OCI-M1 (cell line): ENCODE measurements at places on chromosomes 13 and 19.

GRCh38 chr13:74795526-74795925, 661.3 kb upstream of the KLF12 start:
- DNase-seq: no peak

- peak; percentile 19 for DNase-seq
These were observed 1031.0 kb upstream of the PCDH9 start for GRCh38 chr13:68261105-68261504.

GRCh38 chr13:80584785-80585184, 243.9 kb upstream of the SPRY2 start:
- DNase-seq: no peak

DNA sequence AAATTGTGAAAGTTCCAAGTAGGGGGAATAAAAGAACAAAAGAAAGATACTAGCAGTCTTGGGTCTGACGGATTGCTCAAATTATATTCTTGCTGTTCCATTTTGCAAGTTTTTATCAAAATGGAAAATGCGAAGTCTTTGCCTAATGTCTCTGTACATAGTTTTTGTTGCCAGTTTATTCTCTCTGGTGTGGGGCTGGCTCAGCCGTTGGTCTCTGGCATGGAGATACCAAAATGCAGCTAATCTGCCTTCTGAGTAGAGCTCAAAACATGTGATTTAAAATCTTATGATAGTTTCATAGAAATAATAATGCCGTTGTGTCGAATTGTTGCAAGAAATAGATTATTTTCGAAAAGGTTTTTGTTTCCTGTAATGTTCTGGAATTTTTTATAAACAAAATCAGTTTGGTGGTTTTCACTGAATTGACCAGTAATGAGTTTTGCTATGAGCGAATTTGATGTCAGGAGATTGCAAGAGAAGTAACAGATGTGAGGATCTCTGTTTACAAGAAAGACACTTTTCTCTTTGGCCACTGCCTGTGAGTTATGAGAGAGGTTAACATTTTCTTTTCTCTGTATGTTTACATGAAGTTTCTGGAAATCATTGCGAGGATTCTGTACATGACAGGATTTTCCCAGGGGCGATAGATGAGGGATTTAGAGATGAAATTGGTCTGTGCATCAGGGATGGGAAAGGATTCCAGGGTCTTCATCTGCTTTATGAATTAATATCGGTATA, 147.0 kb downstream of the DCT start:
- DNase-seq: no peak

- no peak for DNase-seq
These were observed 116.8 kb downstream of the DNAJC3 start for GRCh38 chr13:95793781-95794180.

GRCh38 chr19:51161266-51161665, 19.2 kb downstream of the SIGLEC7 start:
- DNase-seq: no peak

DNA sequence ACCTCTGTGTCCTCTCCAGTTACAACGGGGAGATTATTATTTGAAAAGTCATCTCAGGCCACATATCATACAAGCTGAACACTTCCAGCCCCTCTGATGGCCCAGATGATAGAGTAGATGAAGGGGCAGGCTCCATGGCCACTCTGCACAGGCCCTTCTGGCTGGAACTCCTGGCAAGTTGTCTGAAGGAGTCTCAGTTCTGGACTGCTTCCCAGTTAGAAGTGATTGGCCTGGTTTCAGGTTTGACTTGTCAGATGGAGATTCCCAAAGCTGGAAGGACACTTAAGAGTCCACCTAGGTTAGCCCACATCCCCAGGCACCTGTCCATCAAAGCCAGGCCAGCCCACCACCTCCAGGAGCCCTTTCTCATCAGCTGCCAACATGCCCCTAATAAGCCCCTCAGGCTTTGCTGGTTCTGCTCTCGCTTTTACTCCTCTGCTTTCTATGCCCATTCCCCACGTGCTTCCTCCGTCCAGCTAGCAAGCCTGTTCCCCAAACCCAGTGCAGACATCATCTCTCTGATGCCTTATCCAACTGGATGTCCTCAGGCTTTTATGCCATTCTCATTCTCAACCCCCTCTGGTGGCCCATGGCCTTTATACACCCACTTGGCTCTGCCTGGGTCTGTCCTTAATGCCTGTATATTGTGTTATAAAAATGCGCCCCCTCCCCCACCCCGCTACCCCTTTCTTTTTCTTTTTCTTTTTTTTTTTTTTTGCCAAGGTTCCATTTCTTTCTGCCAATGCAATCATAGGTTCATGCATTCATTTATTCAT, 56.5 kb downstream of the HSPH1 start:
- no peak for DNase-seq

- DNase-seq: no peak
These were observed 145.6 kb downstream of the TNFRSF19 start for GRCh38 chr13:23715762-23716235.

GRCh38 chr13:39770221-39771090, 115.0 kb downstream of the COG6 start:
- DNase-seq: no peak

DNA sequence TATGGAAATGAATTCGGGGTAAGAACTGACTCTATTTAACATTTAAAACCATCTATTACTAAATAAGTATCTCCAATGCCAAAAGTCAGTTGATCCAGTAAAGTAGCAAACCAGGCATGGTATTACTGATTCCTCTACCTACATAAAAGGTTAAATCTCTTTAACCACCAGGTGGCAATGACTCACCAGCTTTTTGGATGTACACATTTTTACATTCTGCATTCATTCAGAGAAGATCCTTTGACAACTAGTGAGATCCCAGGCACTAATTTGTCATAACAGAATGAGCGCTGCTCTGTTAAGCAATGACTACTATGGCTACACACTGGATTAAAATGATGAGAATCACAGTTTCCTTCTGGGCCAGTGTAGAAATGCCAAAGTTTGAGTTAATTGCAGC, 329.8 kb upstream of the GPC6 start:
- DNase-seq: peak; percentile 61

DNA sequence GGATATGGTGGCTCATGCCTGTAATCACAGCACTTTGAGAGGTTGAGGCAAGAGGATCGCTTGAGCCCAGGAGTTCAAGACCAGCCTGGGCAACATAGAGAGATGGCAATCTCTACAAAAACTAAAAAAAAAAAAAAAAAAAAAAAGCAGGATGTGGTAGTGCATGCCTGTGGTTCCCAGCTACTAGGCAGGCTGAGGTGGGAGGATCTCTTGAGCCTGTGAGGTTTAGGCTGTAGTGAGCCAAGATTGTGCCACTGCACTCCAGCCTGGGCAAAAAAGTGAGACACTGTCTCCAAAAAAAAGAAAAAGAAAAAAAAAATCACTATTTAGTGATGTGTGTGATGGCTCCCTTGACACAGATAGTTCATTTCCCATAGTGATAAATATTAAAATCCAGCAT, 365.0 kb upstream of the NBEA start:
- no peak for DNase-seq

DNA sequence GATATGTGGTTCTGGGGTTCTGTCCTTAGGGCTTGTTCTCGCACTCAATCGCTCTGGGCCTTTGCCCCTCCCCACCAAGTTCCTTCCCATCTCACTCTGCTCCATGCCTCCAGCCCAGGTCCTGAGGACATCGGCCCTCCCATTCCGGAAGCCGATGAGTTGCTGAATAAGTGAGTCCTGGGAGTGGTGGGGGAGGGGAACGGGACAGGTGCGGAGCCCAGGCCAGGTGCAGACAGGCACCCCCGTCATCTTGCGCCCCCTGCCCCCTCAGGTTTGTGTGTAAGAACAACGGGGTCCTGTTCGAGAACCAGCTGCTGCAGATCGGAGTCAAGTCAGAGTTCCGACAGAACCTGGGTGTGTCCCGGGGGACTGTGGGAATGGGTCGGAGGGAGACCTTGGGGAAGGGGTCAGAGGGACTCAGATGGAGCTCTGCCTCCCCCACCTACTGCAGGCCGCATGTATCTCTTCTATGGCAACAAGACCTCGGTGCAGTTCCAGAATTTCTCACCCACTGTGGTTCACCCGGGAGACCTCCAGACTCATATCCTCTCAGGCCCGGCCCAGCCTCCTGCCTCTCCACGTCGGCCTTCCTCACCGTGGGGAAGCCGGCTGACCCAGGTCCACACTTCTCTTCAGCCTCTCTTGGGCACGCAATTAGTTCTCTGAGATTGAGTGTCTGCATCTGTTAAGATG, 10.1 kb downstream of the FUZ start:
- DNase-seq: no peak

DNA sequence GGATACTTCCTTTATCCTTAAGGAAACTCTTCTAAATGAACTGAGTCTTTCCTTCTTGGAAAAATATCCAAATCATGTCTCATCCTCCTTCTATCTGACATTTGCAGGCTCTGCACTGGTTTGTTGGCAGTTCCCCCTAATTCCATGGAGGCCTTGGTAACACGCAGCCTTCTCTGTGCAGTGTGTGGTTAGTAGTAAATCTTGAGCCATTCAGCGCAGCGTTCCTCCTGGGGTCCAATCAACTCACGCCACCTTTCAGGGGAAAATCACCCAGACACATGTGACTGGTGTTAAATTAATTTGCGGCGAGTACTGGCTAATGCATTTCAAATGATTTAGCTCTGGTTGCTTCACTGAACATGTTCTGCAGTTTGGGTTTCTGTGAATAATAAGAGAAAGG, 21.0 kb upstream of the CBY2 start:
- DNase-seq: no peak

- no peak for DNase-seq
These were observed 156.2 kb downstream of the SIPA1L3 start for GRCh38 chr19:38062959-38063761.

GRCh38 chr13:46492946-46493345, 60.0 kb upstream of the LRCH1 start:
- peak; percentile 69 for DNase-seq

GRCh38 chr19:19356901-19357566, 36.4 kb downstream of the MAU2 start:
- DNase-seq: no peak
